Activated T-cell treated with anti-CD3 and anti-CD28 coated beads for 24 hours (primary cell): ENCODE measurements at places on chromosomes 4 and X.
A peak's percentile ranks its signal among the peaks of the same experiment; 100 is the strongest.

DNA sequence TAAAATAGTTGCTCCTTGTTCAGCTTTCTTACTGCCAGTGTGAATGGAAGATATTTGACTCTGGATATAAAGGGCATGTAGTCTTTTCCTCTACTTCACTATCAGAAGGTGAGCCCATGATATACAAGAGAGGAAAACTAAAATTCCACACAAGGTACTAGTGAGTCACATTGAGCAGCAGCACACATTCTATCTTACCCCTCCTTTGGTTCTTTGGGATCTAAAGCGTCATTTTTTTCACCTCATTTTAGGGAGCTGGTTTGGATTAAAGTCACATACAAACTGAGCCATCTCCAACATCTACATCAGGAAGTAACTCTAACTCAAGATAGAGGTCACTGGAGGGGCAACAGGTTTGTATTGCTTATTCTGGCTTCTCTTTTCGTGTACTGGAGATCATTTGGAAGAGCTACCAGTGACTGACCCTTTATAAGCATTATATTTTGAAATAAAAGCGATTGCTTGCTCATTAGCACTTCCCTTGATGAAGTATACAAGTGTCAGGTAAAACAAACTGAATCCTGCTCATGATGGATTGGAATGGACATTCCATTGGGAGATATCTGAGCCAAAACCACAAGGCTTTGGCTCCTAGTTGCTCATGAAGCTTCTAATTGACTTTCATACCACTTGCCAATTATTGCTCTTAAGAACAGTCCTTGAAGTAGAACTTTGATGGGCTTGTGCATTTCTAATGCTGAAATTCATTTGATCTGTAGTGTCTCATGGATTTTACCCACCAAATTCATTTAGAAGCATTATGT is 124.1 kb downstream of the SPCS3 start:
- DNase-seq: no peak

DNA sequence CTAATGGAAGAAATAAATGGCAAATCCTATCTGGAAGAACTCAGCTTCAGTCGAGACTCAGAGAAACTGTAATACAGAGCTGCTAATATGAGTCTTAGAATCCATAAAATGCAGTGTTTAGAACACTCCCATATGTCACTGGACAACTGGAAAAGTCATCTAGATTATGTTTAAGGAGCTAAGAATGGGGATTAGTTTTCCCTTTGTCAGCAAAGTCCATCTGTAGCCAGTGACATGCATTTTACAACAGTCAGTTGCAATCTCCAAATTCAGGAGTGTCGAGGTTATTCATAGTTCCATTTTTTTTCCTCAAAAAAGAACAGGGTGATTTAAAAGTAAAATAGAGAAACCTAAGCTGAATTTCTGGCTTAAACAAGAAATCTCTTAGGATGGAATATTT is 516.6 kb upstream of the GALNT7 start:
- DNase-seq: no peak

DNA sequence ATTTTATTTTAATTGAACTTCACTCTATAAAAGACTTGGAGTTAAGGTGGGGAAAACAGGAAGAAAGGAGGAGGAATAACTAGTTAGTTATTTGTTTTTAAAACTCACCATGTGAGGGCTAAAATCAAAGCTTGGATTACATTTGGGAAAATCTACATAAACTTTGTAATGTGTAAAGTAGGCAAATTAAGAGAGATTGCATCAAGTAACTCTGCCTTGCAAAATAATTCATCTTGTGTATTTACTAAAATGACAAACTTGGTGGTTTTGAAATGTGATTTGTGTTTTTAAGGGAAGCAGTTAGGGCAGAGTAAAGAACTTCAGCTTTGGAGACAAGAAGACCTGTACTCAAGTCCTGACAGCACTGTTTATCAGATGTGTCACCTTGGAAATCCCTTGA is 43.3 kb upstream of the RASSF6 start:
- no peak for DNase-seq

DNA sequence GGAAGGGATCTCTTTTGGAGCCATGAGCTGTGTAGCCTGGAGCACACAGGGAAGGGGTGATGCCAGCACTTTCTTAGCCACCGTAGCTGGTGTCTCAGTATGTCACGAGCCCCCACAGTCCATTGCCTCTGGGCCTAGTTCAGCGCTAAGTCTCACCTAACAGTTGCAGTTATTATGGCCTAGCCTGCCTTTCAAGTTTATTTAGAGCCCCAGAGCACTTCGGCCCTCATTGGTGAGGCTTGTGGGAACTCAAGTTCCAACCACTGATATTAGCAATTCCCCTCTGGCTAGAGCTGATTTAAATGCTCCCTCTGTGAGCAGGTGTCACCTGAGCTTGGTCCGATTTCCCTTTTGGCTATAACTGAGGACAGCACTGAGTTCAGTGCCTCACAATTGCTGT is 388.4 kb upstream of the MAOA start:
- DNase-seq: no peak

DNA sequence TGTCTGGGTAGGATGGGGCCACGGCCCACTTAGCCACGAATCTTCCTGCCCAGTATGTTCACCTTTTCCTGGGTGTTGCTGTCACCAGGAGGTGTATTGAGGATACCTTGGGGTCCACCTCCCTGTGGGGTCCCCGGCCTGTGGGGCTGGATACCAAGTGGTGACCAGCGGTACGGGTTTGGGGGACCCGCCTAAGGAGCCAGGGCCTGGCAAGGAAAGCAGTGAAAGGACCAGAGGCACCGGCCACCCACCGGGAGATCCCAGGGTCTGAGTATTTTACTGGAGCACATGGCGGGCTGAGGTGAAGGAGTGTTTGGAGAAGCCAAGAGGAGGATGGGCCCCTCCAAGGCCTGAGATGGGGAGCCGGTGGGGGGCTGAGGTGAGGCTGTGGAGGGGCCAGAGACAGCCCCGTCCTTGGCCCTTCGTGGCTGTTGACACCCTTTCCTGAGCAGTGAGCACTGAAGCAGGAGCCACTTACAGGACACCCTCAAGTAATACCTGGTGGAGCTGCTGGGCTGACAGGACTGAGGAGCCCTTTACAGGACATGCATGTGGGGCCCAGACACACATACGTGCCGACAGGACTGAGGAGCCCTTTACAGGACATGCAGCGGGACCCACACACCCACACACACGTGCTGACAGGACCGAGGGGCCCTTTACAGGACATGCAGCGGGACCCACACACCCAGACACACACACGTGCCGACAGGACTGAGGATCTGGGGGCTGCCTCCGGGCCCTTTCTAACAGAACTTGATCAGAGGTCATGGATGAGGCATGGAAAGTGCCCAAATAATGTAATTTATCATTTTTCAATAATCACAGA is 38.4 kb downstream of the TMEM271 start:
- DNase-seq: no peak

DNA sequence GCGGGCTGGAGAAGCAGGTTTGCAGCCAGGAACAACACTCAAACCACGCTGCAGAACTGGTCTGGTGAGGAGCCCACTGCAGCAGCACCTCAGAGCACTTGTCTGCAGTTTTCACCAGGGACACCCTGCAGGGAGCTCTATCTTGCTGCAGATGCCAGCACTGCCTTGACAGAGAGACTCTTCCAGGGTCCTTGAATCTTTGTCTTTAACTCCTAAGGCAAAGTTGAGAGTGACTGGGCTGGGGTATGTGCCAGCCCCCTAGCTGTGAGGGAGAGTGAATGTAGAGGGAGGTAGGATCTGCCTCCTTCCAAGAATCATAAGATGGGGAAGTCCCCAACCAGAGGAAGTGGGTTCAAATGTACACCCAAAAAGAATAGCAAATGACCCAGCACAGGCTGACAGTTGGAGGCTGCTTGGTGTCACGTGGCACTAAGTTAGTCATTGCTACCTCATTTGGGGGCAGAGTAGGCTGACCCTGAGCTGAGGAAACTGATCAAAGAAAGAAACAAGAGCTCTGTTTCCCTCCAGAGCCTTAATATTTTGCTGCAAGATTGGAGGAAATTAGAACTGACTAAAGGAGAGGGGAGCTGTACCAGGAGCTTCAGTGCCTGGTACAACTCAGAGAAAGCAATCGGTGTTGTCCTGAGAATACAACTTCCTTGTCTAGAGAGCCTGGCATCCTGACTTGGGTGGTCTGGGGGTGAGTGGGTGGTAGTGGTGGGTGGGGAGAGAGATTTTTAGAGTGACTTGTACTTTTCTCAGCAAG is 28.2 kb upstream of the HUWE1 start:
- DNase-seq: peak; percentile 53

DNA sequence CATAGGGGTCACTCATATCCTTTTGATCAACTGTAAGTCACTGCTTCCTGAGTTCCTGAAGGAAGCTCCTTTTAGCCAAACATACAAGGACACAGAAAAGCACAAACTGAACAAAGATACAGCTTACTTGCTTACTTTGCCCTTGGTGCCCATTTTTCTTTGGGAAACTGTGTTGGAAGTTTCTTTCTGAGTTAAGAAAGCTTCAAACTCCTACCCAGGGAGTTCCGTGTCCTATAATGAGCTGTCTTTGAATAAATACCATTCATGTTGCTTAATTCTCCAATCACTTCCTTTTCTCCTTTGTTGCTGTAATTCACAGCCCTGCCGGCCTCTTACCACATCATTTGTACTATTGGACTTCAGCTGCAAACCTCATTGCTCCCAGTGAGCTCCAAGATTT is at the start of gene ADH4:
TSS of gene ADH4 (minus strand) at position 228 of the 400 bp plus-strand sequence. CDS start at position 153, 75 bp downstream.
- no peak for DNase-seq

DNA sequence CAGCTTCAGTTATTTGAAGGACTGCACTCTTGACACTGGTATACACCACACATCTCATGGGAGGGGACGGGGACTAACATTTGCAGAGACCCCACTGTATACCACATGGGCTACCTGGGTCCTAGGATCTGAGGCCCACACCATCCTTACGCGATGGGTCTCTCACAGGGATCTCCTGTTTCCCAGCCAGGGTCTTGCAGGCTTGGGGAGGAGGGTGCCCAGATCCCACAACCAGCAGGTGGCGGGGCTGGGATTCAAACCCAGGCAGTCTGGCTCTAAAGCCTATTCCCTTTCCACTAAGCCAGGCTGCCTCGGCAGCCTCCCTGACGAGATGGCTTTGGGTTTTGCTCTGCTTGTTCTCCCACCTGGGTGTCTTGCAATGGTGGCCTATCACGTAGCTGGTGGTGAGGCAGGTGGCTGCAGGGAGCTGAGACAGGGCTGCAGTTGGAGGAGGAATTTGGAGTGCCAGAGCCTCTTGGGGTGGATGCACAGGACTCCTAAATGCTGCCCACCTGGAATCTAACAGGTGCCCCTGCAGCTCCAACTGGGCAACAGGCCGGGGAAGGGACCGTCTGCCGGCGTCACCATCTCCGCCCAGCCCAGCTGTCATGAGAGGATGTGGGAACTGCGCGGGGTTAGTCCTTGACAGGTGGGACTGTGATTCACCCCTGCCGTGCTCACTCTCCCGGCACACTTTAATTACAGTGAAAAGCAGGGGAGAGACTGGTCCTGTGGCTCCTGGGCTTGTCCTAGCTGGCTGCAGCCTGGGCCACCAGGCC is 110.7 kb downstream of the PSAPL1 start:
- DNase-seq: no peak

DNA sequence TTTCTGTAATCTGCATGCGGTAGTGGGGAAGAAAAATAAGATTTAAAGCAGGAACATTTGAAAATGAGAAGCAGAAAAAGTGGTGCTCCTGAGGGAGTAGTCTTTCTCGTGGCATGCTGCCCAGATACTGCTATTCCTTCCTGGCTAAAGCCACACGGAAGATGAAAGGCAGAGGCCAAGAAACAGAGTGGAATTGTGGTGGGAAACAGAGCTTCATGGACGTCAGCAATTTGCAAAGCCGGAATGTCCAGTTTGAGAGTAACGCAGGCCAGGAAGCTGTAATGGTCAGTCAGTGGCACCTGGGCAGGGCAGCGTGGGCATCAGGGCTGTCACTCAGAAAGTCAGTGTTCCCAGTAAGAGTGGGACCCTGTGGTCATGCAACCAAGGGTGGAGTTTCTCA is 63.7 kb upstream of the FMR1 start:
- no peak for DNase-seq

DNA sequence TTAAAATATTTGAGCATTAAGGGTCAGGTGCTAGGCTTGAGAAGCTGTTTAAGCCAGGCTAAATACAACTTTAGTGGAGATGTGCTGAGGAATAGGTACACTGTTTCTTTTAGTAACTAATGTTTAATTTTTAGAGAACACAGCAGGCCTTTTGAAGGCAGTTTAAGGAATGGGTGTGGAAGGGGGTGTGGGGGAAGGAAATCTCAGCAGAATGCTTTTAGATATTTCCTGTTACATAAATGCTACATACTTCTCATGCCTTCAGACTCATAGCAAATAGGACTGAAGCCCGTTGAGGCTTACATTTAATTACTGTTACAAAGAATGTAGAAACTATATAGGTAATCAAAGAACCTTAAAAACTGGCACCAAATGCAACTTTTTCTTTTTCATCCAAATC is 66.3 kb downstream of the WWC2 start:
- no peak for DNase-seq

DNA sequence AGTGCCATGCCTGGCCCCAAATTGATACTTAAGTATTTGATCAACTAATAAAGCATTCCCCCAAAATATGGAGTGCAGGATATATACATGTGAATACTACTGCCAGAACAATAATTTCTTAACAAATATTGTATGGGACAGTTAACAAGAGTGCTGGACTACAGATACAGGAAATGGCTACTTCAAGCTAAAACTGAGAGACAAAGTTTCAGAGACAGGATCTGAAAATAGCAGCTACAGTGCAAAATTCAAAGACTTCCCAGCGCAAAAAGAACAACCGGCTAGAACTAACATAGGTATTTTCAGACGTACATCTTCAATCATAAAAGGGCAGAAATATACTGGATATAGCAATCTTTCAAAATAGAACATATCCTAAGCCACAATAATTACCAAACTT is 6.3 kb downstream of the ATRX start:
- no peak for DNase-seq

- no peak for DNase-seq
Observed at GRCh38 chr4:40202474-40202873, 5.6 kb downstream of the RHOH start.
